Right cardiac atrium (tissue), 5 donors: ENCODE measurements at places on chromosomes 16 and 17. TPM values are rescaled to one million over a fixed set of nuclear protein-coding genes. Genes with fewer than 3 reads are reported as not detected.
A peak's percentile ranks its signal among the peaks of the same experiment; 100 is the strongest.

GRCh38 chr17:78034429-78035091 lies 76.1 kb downstream of the TNRC6C start:
- no peak for DNase-seq

DNA sequence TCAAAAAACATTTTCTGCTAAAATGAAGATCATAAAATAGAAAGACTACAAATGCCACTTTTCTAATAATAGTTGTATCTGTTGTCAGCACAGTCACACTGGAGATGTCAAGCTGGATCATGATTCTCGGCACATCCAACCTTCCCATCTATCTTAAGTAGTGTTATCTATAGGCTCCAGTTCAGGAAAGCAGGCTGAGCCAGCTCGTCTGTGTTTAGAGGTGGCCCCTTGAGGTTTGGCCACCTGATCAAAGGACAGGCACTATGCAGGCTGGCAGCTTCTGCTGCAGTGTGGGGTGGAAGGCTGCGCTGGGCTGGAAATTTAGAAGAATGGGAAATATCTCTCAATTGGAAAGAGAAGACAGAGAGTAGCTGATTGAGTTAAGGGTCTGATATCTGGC lies 32.4 kb downstream of the SMYD4 start:
- no peak for DNase-seq

DNA sequence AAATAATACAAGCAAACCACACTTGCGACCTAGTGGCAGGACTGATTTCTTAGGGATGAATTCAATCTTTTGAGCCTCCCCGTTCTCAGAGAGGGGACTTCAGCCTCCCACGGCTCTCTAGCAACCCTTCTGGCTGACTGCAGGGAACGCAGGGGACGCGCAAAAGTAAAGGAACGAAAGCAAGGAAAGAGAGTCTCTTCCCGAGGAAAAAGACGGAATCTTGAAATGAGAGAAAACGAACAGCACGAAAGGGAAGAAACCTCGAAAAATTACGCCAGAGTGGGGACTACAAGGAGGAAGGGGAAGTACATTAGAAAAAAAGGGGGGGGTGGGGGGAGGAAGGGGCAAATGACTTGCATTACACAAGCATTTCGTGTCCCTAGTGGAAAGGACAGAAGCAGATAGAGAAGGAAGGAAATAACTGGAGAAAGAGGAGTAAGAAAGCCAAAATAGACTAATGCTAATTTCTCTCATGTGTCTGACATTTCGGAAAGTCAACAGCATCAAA lies 1.2 kb downstream of the GRB2 start:
- DNase-seq: peak; percentile 81

DNA sequence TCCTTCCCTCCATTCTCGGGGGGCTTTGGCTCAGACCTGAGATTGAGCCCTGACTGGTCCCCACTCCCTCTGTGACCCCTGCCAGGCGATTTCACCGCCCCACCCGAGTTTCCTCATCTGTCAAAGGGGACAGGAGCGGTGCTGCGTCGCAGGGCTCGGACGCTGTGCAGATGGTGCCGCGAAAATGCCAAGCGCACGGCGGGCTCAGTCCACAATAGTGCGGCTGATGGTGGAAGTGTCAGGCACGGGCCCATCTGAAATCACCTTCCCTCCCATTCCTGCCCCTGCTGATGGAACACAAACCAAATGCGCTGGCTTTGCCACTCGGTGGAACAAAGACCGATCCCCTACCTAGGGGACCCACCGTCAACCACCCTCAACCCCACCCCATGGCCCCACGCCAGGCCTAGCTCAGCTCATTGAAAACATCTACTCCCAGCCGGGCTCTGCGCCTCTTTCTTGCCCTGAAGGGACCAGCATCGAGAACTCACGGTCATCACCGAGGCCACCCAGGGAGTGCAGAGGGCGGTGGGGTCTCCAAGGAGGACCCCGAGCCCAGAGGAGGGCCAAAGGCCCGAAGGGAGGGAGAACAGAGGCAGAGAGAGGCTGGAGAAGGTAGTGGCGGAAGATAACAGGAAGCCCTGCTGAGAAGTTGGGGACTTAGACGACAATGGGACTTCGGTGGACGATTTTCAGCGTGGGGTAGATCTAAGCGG lies 1.4 kb downstream of the CARHSP1 start:
- peak; percentile 85 for DNase-seq

Gene OR1F1
- total RNA-seq: not detected

DNA sequence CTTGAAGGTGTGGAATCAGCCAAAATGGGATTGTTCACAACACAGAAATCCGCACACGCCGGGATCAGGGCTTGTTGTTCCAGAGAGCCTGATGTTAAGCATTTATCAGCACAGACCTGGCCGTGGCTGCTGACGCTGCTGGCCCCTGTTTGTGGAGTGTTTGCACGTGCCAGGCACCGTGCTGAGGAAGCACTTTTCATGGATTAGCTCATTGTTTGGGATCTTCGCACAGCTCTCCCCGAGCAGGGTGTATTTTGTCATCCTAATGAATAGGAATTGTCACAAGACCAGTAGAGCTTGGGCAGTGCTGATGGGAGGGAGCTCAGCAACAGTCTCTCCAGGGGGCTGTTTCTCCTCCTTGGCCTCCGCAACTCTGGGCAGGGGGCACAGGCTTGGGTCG lies 160.4 kb upstream of the PLCG2 start:
- no peak for DNase-seq

Gene PIK3R6
- 0.88 TPM for total RNA-seq

- no peak for DNase-seq
Observed at GRCh38 chr17:78226055-78226758, 5.2 kb upstream of the TMEM235 start.

DNA sequence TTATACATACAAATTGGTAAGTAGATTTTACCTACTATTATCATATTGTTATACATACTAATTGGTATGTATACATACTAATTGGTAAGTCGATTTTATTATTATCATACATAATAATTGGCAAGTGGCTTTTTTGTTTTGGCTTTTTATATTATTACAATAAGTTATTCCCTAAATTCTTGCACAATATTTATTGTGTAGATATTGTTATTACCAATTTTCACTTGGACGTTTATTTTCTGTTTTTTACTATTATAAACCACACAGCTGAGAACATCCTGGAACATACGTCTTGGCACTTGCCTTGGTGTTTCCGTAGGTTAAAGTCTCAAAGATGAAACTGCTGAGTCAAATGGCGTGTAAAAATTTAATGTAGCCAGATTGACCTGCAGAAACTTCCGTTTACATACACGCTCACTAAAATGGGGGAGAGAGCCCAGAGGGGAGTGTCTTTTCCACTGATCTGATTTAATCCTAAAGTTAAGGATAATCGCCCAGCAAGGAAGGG lies 18.9 kb downstream of the GNGT2 start:
- DNase-seq: no peak

Gene CCL14
- total RNA-seq: 28.2 TPM

DNA sequence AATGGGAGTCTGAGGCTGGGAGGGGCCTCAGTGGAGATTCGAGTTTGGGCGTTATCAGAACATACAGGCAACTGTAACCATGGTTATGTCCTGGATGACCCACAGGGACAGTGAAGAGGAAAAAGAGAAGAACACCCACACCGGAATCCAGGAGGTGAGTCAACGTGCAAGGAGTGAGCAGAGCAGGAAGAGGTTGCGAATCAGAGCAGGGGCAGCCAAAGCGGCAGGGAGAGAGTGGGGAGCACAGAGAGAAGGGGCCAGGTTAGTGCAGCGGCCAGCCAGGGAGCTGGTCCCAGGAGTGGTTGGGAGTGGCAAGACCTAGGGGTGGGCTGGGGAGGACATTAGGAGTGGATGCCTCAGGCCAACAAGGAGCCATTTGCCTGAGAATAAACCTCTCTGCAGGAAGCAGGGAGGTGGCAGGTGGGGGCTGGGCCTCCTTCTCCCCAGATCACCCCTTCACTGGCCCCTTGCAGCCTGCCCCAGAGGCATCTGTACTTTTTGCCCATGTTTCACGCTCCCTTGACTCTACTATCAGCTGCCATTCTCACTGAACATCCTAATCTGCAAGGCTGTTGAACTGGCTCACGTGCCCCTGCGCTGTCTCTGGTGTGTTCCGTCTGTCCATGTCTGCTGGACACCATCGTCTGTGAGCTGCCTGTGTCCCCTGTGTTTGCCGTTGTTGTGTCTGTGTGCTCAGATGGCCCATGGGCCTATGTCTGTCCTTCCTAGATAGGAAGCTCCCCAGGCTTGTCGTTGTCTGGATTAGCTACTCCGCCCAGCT lies 5.1 kb downstream of the KRT13 start:
- no peak for DNase-seq

GRCh38 chr16:73058616-73059409 lies 10.9 kb upstream of the ZFHX3 start:
- peak; percentile 58 for DNase-seq

DNA sequence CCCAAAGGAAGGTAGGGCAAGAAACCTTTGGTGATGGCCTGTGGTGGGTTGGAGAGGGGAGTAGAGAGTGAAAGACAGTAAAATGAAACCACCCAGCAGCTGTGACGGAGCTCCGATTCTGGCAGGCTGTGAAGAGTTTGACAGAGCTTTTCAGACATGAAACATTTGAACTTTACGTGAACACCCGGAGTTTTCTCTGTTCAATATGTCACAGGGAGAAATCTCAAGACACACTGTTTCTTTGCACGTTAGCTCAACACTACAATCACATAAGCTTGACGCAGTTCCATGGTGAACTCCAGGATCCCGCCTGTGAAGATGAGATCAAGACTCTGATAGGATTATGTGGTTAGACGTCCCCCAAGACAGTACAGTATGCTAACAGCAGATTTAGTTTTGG lies 79.6 kb upstream of the CDH11 start:
- DNase-seq: no peak

GRCh38 chr17:73595479-73595878 lies 48.8 kb downstream of the SDK2 start:
- DNase-seq: peak; percentile 86

Gene GALK1
- total RNA-seq: 17.7 TPM

DNA sequence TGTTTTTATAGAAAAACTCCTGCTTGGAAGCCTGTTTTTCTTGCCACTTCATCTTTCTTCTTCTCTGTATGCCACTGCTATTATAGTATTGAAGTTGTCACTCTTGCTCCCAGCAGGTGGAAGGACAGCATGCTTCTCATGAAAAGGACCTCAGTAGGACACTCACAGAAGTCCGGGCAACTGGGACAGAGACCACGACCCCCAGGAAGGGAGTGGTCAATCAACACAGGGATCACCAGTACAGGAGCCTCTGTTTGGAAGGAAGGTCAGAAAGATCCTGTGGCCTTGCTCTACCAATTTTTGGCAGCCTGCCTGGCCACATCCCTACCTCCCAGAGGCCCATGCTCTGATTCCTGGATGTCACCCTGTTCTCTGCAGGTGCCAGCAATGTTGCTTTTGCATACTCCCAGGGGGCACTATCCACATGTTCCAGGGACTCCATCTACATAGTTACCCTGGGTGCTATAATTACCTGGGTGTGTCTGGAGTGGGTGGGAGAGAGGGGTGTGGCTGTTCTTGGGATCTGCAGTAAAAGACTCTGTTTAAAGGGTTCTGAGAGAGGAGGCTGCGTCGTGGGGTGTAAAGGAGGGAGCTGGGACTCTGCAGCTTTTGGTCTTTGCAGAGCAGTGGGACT lies 13.7 kb upstream of the AKAP10 start:
- DNase-seq: no peak

Gene HSF5
- total RNA-seq: 0.08 TPM

DNA sequence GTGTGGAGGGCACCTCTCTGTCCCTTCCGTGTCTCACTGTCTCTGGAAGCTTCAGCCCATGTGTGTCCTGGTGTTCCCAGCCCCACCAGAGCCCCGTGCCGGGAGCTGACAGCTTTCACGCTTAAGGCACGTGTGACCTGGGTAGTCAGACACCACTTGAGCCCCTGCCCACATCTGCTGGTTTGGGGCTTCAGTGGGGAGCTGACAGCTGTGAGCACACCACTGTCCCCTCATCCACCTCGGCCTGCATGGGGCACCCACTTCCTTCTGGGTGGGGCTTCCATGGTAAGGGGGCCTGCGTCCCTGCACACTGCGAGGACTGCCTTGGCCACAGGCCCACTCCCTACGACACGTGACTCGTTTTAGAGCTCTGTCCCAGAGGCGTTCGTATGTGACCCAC lies 2.6 kb upstream of the TEDC2 start:
- DNase-seq: no peak

- no peak for DNase-seq
Observed at GRCh38 chr16:65487231-65487630, 365.4 kb upstream of the CDH11 start.

Gene TAC4
- 0.47 TPM for total RNA-seq

DNA sequence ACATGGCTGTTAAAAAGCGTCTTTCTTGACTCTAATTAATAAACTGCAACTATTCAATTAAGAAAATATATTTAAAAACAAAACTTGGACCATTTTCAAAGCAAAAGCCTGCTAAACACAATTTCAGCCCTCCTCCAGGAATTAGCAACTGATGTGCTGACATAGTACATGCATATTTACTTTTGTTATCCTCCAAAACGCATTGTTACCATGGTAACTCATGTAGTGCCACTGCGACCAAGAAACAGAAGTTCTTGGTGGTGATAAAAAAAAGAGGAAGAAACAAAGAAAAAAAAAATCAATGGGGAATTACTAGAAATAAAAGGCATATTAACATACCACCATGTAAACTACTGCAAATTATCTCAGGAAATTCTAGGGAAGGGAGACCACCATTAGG lies 793.4 kb upstream of the CDH8 start:
- DNase-seq: no peak

Gene ABCC11
- not detected for total RNA-seq

DNA sequence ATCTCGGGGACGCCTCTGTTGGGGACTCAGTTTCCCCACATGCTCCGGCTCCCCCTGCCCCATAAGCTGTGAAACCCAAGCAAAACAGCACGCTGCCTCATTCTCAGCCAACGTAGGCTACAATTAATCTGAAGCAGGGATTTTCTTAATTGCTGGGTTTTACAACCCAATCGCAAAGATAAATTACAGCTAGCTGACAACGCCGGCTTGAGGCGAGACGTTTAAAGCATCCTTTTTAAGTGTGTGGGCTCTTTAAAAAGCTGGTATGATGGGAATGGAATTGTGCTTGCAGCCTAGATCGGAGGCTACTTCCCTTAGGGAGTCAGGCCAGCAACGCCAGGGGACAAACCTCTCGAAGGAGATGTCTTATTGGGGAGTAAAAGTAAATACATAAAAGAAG lies 185.3 kb downstream of the ZNF423 start:
- DNase-seq: no peak

DNA sequence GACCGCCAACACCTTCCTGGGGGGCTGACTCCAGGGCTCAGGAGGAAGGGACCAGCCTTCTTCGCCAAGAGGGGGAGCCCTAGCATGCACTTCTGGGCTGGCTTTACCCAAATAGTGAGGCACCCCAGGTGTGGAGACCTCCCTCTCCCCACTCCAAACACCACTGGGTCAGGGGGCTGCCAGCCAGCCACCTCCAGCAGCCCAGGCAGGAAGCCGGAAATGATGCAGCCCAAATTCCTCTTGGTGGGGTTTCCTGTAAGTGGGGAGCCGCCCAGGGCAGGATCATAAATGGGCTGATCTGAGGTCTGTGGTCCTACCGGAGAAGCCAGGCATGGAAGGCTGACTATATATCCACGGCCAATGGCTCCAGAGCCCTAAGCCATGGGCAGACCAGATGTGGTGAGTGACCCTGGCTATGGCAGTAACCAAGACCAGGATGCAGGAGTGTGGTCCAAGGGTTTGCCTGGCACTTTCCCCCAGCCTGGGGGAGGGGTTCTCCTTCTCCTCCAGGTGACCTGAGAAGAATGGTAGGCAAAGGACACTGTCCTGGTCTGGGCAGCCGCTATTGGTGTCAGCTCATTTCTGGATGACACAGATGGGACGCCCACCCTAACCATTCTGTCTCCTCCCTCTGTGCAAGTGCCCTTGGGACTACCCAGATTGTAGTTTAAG lies 4.2 kb downstream of the GIT1 start:
- peak; percentile 74 for DNase-seq
